Prostate gland (tissue), 2 donors: ENCODE measurements at places on chromosomes 2 and 18. TPM values are rescaled to one million over a fixed set of nuclear protein-coding genes. Genes with fewer than 3 reads are reported as not detected.
A peak's percentile ranks its signal among the peaks of the same experiment; 100 is the strongest.

DNA sequence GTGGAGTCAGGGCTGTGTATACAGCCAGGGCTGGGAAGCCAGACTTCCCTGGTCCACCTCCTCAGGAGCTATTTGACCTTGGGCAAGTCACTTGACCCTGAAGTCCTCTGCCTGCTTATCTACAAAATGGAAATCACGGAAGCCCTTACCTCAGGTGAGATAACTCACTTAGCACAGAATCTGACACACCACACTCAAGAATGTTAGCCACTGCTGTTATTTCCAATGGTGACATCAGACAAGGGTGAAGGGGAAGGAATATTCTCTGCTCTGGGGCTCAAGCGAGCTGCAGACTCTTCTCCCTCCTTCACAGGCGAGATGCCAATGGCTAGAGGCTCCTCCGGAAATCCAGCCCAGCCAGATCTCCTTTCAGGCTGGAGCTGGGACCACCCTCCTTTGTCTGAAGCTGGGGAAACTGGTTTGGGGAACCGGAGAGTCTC is 189.6 kb downstream of the HAUS1 start:
- no peaks in the 10 kb centered on the region for H3K4me1 ChIP-seq
- DNase-seq = no peak
- H3K27ac ChIP-seq = no peak overlapping the region

- H3K27ac ChIP-seq = no peak overlapping the region
- H3K4me3 ChIP-seq = no peak overlapping the region
- H3K36me3 ChIP-seq = no peaks in the 10 kb centered on the region
These were observed 65.3 kb downstream of the MEMO1 start for GRCh38 chr2:31945572-31945935.

GRCh38 chr18:48831802-48832201 is 119.0 kb downstream of the SMAD7 start:
- no peak for DNase-seq
- H3K4me3 ChIP-seq = no peak overlapping the region
- no peaks in the 10 kb centered on the region for H3K36me3 ChIP-seq
- no peaks in the 10 kb centered on the region for H3K27me3 ChIP-seq
- H3K27ac ChIP-seq = no peak overlapping the region

GRCh38 chr2:149617476-149617875 is 29.9 kb upstream of the MMADHC start:
- DNase-seq = no peak
- no peak overlapping the region for H3K27ac ChIP-seq
- no peak overlapping the region for H3K4me3 ChIP-seq

GRCh38 chr18:75475228-75475627 is 47.7 kb upstream of the SMIM21 start:
- no peak overlapping the region for H3K4me3 ChIP-seq
- no peaks in the 10 kb centered on the region for H3K4me1 ChIP-seq
- no peak for DNase-seq
- no peak overlapping the region for H3K27ac ChIP-seq

DNA sequence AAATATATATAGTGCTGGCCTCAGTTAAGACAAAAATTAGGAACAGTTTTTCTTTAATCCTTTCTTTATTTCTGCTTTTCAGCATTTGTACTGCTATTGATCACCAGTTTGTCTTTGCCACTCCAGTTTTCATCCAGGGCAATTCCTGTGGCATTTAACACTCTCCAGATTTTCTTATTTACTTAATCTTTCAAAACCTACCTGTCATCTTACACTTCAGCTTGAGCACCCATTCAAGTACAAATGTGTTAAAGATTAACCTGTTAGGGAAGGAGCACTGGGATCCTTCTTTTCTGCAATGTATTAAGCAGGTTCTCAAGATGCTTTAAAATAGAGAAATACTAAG is 101.8 kb upstream of the SCN1A start:
- no peaks in the 10 kb centered on the region for H3K27me3 ChIP-seq
- no peaks in the 10 kb centered on the region for H3K4me1 ChIP-seq
- no peak overlapping the region for H3K4me3 ChIP-seq
- DNase-seq = no peak
- H3K36me3 ChIP-seq = no peaks in the 10 kb centered on the region

DNA sequence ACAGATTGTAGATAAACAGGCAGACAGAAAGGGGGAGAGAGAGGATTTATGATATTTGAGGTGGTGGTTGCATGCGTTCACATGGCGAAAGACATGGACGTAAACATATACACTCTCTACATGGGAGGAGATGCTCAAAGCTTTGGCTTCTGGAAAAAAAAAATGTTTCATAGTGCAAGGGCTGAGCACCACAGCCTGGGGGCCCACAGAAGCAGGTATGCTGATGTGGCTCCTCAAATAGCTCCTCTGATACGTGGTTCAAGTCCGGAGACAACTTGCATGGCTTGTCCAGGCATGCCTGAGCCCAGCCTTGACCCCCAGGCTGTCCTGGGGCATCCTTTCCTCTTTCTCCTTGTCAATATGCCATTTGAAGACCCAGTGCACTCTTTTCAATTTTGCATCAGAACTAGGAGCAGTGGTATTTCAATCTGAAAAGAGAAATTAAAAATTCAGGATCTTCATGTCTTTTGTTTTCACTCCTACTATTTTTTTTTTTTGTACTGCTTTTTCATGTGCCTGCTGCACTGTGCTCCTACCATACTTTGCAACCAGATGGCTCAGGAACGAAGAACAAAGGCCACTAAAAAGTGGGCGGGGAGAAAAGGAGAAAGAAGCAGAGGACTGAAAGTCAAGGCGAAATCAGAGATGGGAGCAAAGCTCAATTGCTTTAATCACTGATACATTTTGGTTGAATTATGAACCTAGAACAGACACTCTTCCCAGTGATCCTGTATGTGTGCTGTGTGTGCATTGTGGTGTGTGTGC is 495.7 kb upstream of the TCF4 start:
- no peak overlapping the region for H3K27ac ChIP-seq
- no peak for DNase-seq
- H3K27me3 ChIP-seq = no peaks in the 10 kb centered on the region
- H3K4me3 ChIP-seq = no peak overlapping the region
- H3K36me3 ChIP-seq = no peaks in the 10 kb centered on the region

DNA sequence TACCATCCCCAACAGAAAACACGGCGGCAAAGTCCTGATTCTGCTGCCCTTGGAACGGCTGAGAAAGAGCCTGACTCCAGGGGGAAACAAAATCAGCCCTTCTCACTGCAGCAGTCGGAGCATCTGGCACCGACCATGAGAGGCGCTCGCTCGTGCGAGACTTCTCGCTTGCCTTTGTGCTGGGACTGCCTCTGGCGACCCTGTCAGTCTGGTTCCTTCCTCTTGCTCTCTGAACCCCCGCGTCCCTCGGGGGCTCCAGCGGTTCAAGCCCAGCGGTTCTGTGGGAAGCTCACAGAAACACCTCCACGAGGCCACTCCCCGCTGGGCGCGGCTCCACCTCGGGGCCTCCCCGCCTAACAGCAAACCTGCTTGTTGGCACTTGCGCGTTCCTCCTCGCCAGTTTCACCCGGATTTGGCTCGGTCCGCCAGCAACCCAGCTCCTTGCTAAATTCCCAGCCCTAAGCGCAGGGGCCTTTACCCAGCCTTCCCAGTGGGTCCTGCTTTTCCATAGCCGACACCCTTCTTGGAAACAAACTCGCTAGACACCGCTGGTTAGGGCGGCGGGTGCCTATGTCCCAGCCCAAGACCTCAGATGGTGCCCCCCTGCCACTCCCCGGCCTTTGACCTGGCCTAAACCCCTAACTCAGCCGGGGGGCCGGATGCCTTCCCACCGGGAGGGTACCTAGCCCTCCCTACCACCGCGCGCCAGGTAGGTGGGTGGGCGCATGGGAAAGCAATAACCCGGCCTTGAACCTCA is 2.2 kb downstream of the RND3 start:
- DNase-seq = peak; percentile 90
- H3K4me3 ChIP-seq = peak overlapping the region; percentile 53
- no peaks in the 10 kb centered on the region for H3K27me3 ChIP-seq
- H3K27ac ChIP-seq = peak overlapping the region; percentile 86
- no peaks in the 10 kb centered on the region for H3K36me3 ChIP-seq

GRCh38 chr2:127061375-127062273 is 45.3 kb downstream of the BIN1 start:
- H3K27me3 ChIP-seq = no peaks in the 10 kb centered on the region
- no peak overlapping the region for H3K27ac ChIP-seq
- H3K36me3 ChIP-seq = no peaks in the 10 kb centered on the region
- H3K4me1 ChIP-seq = peaks cover 10% of the 10 kb centered on the region
- H3K4me3 ChIP-seq = no peak overlapping the region

- no peaks in the 10 kb centered on the region for H3K4me1 ChIP-seq
- H3K27ac ChIP-seq = peak overlapping the region; percentile 56
- DNase-seq = no peak
- H3K27me3 ChIP-seq = no peaks in the 10 kb centered on the region
- H3K36me3 ChIP-seq = no peaks in the 10 kb centered on the region
These were observed 1.8 kb upstream of the DUSP2 start for GRCh38 chr2:96146881-96147592.

DNA sequence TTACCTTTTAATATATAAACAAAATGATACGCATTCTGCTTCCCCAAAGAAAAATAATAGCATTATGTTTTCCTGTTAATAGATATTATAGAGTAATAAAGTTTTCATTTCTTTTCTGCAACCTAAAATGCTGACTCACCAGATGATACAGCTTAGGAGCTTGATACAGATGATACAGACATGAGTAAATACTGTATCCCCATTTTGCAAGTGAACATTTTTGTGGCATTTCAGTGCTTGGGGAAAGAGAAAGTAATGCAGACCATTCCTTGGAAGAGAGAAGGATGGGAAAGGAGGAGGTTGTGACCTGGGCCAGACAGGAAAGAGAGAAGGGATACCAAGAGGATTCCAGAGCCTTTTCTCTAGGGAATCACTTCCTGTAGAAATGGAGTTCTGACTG is 97.5 kb upstream of the FSHR start:
- no peak overlapping the region for H3K4me3 ChIP-seq
- H3K4me1 ChIP-seq = no peaks in the 10 kb centered on the region
- no peak overlapping the region for H3K27ac ChIP-seq
- DNase-seq = no peak
- H3K36me3 ChIP-seq = no peaks in the 10 kb centered on the region

DNA sequence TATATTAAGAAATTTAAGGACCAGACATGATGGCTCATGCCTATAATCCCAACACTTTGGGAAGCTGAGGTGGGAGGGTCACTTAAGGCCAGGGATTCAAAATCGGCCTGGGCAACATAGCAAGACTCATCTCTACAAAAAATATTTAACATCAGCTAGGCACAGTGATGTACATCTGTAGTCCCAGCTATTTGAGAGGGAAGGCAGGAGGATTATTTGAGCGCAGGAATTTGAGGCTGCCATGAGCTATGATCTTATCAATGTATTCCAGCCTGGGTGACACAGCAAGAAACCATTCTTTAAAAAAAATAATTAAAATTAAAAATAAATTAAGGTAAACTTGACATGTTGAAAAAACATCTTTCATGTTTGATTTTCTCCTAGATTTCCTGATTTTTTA is 564.2 kb downstream of the MBD2 start:
- H3K4me3 ChIP-seq = no peak overlapping the region
- no peaks in the 10 kb centered on the region for H3K4me1 ChIP-seq
- H3K36me3 ChIP-seq = no peaks in the 10 kb centered on the region
- no peak overlapping the region for H3K27ac ChIP-seq
- DNase-seq = no peak
- H3K27me3 ChIP-seq = no peaks in the 10 kb centered on the region

GRCh38 chr2:76563730-76564129 is 853.0 kb upstream of the GCFC2 start:
- H3K36me3 ChIP-seq = no peaks in the 10 kb centered on the region
- H3K4me1 ChIP-seq = no peaks in the 10 kb centered on the region
- no peak overlapping the region for H3K4me3 ChIP-seq
- DNase-seq = no peak
- no peaks in the 10 kb centered on the region for H3K27me3 ChIP-seq

GRCh38 chr2:43592443-43592842 is 3.4 kb downstream of the THADA start:
- H3K4me1 ChIP-seq = peaks cover 6% of the 10 kb centered on the region
- no peak overlapping the region for H3K4me3 ChIP-seq
- H3K27me3 ChIP-seq = no peaks in the 10 kb centered on the region

GKN1 gene
- not detected for total RNA-seq

ST8SIA3 gene
- total RNA-seq = 13.1 TPM
